ENCODE measurements at places on chromosomes 16 and 17. TPM values are rescaled to one million over a fixed set of nuclear protein-coding genes. Genes with fewer than 3 reads are reported as not detected.
A peak's percentile ranks its signal among the peaks of the same experiment; 100 is the strongest.

DNA sequence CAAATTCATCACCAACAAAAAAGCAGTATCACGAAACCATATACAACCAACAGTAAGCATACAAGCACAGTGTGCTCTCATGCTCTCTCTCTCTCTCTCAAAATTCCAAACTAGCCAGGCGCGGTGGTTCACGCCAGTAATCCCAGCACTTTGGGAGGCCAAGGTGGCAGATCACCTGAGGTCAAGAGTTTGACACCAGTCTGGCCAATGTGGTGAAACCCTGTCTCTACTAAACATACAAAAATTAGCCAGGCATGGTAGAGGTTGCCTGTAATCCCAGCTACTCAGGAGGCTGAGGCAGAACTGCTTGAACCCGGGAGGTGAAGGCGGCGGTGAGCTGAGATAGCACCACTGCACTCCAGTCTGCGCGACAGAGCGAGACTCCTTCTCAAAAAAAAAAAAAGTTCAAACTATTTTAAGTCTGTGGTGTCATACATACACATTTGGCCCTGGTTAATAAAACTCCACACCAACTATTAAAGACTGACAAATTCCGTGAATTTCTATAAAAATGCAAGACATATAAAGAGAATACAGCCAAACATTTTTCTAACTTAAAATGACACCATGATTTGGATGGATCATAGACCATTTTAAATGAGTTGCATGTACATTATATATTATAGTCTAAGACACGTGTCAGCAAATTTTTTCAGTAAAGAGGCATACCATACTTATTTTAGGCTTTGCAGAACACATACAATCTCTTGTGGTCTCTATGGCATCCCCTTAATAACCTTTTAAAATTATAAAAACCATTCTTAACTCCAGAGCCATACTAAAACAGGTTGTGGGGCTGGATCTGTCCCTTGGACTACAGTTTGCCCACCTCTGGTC, 30.9 kb downstream of the GLG1 start:
- no peak for DNase-seq

HSD17B2 gene
- total RNA-seq: not detected

DNA sequence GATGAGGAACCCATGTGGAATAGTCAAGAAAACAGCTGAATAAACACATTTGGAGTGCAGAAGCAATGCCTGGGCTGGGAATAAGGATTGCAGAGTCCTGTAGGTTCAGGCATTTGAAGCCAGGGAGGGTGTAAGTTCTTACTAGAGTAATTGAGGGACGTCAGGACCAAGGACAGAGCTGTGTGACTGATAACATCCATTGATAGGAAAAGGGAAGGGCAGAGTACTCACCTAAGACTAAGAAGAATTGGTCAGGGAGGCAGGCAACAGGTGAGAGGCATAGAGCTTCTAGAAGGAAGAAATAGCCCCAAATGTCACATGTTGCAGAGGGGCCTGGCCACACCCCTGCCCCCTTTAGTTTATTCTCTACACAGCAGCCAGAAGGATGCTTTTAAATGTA, 79.8 kb upstream of the TMEM132E start:
- peak; percentile 67 for DNase-seq

LUC7L gene
- 128 TPM for total RNA-seq

GRCh38 chr16:56643080-56643778, 4.8 kb downstream of the MT1A start:
- peak; percentile 79 for DNase-seq

DNA sequence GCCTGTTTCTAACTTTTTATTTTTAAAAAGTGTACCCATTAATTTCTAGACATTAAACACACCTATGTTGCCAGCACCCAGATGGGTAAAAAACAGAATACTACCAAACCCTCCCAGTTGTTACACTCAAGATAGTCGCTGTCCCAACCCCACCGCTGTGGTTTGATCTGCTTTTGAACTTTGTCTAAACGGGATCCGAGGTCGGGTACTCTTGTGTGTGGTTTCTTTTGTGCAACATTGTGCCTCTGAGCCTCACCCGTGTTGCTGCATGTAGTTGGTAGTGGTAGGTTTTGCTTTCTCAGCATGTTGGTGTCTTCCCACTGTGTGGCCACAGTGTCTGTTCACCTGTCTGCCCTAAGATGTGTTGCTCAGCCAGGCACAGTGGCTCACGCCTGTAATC, 4.3 kb downstream of the KLHL36 start:
- DNase-seq: no peak

- DNase-seq: no peak
Observed at GRCh38 chr16:12958366-12958765, 57.0 kb downstream of the SHISA9 start.

- no peak for DNase-seq
Observed at GRCh38 chr17:20784100-20784665, 204.7 kb downstream of the CDRT15L2 start.

- no peak for DNase-seq
Observed at GRCh38 chr17:14815079-14815478, 450.0 kb downstream of the PMP22 start.

PCGF2 gene
- total RNA-seq: 116 TPM

- DNase-seq: no peak
Observed at GRCh38 chr17:39339272-39339671, 62.2 kb downstream of the FBXL20 start.

GRCh38 chr16:89565506-89566372, 5.3 kb downstream of the RPL13 start:
- DNase-seq: peak; percentile 85

- peak; percentile 60 for DNase-seq
Observed at GRCh38 chr16:58222532-58223316, 24.8 kb upstream of the CSNK2A2 start.

- DNase-seq: peak; percentile 89
Observed at GRCh38 chr17:56595831-56596690, 2.6 kb downstream of the NOG start.

- no peak for DNase-seq
Observed at GRCh38 chr16:70433458-70434103, 5.3 kb downstream of the ST3GAL2 start.

- no peak for DNase-seq
Observed at GRCh38 chr16:86302421-86303109, 207.8 kb upstream of the FOXF1 start.

DNA sequence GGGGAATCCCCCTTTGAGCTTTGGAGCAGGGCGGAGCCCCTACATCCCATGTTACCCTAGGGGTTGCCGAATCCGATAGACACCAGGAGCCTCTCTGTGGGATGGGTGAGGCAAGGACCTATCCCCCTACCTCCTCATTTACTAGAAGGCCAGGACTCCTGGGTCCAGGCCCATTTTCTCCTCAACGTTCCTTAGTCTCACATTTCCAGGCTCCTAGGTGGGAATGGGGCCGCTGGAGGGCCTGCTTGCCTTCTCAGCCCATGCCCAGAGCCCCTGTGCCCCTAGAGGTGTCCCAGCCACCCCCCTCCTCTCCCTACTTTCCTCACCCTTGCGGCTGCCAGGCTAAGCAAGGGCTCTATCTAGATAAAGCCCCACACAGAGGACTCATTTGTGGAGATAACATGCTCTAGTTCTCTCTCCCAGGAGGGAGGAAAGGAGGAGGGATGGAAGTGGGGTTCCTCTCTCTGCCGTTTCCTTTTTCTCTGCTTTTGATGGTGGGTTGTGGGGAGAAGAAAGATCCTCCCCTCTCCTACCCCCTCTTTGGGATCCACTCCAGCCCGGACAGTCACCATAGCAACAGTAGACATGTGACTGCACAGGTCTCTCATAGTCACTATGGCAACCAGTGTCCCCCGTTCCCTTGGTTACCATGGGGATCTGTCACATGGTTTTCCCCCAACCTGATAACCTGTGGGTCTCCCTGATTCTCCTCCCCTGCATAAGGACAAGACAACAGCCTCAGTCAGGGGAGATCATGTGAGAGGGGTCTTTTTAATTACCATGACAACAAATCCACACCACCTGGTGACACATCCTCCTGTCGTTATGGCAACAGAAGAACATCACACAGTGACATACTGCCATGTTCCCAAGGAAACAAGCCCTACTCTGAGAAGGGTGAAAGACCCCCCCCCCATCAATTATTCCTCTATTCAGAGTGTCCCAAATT, 5.2 kb downstream of the CACNA1G start:
- DNase-seq: no peak

MGAT5B gene
- total RNA-seq: 4.6 TPM

- no peak for DNase-seq
Observed at GRCh38 chr17:31510308-31511194, 119.1 kb downstream of the RAB11FIP4 start.

- no peak for DNase-seq
Observed at GRCh38 chr17:52759864-52760263, 601.4 kb upstream of the CA10 start.

DNA sequence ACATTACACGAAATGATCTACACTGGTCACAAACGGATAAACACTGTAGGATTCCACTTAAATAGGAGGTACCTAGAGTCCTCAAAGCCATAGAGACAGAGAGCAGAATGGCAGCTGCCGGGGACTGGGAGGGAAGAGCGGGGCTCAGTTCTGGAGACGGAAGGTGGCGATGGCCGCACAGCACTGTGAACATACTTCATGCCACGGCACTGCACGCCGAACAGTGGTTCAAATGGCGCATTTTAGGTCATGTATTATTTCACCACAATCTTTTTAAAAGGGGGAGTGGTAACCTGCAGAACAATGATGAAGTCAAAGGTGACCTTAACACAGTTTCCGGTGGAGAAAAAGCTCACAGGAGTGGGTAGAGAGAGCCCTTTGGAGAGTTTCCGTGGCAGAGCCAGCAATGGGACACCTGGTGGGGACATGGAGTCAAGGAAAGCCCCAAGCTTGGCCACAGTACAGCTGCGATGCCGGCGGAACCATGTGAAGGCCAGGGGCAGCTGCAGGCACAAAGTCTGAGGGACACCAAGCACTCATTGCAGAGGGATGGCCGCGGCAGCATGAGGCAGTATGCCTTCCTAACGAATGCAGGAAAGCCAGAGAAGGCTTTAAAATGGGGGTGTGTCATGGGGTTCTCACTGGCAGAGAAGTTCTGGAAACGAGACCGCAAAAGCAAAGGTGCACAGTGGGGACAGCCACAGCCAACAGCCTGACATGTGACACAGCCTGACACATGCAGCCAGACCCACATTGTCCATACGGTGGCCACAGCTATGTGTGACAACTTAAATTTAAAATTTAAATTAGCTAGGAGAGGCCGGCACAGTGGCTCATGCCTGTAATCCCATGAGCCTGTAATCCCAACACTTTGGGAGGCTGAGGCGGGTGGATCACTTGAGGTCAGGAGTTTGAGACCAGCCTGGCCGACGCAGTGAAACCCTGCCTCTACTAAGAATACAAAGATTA, 7.3 kb downstream of the FLCN start:
- no peak for DNase-seq

DNA sequence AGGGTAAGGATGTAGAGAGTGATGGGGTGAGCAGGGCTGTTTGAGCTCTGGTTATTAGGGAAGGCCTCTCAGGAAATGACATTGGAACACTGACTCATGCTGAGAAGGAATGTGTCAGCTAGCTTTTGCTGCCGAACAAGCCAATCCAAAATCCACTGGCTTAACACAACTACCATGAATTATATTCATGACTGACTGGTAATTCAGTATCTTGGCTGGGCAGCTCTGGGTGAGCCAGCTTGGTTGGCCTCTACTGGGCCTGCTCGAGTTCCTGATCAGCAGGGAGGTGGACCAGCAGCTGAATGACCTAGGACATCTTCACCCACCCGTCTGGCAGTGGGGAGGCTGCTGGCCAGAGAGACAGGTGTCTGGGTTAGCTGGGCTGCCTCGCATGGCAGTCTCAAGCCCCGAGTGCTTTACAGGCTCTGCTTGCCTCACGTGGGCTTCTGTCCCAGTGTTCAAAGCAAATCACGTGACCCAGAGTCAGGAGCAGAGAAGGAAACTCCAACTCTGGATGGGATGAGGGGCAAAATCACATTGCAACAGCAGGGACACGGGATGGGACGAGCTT, 209.4 kb downstream of the KATNIP start:
- DNase-seq: no peak

DNA sequence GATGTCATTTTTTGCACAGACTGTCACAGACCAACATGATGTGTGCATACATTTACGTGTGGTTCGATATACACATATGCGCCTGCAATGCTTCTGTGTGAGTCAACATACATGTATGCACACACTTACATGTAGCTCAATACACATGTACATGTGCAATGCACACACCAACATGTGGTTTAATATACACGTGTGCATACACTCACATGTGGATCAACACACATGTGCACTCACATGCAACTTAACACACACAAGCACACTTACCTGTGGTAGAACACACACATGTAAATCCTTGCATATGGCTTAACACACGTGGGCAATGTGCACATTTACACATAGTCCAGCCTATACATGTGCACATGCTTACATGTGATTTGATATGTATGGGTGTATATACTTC, 97.5 kb downstream of the CYLD start:
- DNase-seq: no peak

GRCh38 chr16:15856182-15856581, 646 bp downstream of the MYH11 start:
- DNase-seq: no peak

GRCh38 chr17:21293831-21294210, 9.3 kb downstream of the MAP2K3 start:
- DNase-seq: no peak

TPSG1 gene
- not detected for total RNA-seq

DNA sequence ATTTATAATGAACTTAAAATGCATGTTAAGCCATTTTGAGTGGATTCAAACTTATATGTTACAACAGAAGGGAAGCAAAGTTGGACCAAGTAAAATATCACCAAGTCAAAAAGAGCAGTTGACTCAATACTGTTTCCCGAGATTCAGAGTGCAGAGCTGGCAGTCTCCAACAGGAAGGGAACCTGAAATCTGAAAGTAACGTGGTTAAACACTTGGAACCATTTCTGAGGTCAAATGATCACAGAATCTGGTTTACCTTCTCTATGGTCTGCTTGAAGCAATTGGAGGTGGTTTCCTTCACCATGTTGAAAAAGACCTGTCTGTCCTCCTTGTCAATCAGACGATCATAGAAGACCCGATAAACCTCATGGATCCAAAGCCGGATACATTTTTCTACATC, 86.5 kb downstream of the LYRM1 start:
- no peak for DNase-seq

- DNase-seq: no peak
Observed at GRCh38 chr16:34648-34987, 18.8 kb downstream of the POLR3K start.

DNA sequence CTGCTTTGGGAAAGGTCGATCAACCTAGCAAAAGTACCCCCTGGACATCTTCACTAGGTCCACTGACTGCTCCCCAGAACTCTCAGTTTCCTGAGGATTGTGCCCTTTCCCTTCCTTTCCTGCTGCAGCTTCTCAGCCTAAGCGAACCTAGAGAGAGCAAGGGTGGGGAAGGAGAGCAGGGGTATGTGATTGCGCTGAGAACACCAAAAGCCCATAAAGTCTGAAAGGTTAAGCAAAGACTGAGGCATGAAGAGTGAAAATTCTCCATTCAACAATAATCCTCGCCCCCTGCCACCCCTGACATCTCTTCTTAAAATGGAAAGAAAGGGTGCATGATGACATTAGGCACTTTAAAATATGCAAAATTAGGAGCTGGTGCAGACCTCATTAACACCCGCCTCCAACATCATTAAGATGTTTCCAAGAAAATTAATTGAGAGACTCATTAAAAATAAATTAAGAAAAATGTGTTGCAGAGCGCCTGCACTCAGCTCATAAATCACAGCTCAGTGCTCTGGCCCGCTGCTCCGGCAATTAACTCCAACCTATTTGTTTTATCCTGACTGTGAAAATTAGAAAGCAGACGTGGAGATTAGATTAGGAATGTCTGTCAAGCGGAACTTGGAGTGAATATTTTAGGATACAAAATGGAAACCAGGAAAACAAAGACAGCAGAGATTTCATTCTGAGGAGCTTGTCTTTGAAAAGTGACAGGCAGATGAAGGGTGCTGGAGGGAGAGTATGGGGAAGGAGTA, 49.1 kb upstream of the PMFBP1 start:
- no peak for DNase-seq

ZNF597 gene
- 3.4 TPM for total RNA-seq

MYOCD gene
- 0.17 TPM for total RNA-seq
